CD4-positive, alpha-beta T cell treated with Interferon alpha-2 for 1 hour (primary cell): ENCODE measurements at places on chromosomes 3 and 15.

GRCh38 chr15:29821416-29822099 lies 710 bp downstream of the TJP1 start:
- peak; percentile 17 for DNase-seq

DNA sequence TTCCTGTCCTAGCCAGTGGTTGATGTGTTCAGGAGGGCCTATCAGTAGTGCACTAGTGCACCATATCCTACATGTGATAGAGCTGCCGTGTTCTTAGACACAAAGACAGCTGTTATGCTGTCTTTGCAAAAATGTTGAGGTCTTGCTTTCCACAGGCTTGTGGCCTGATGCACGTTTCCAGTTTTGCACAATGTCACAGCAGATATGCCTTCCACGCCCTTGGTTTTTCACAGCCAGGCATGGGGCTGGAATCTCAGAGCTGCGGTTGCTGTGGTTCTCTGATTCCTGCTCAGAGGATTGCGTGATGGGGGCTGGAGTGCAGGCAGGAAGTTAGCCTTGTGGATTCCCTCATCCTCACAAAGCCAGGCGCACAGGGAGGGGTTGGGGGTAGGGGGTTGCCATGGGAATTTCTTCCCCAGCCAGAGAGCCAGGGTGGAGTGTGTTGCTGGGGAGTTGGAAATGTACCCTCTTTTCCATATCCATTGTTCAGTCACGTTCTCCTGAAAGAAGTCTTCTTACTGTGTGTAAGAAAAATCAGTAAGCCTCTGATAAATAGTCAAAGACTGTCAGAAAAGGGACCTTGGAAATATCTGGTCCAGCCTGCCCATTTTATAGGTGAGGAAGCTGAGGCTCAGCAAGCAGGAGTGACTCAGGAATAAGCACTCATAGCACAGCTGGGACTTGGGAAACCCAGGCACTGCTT lies 79.4 kb downstream of the SMAD3 start:
- DNase-seq: no peak

DNA sequence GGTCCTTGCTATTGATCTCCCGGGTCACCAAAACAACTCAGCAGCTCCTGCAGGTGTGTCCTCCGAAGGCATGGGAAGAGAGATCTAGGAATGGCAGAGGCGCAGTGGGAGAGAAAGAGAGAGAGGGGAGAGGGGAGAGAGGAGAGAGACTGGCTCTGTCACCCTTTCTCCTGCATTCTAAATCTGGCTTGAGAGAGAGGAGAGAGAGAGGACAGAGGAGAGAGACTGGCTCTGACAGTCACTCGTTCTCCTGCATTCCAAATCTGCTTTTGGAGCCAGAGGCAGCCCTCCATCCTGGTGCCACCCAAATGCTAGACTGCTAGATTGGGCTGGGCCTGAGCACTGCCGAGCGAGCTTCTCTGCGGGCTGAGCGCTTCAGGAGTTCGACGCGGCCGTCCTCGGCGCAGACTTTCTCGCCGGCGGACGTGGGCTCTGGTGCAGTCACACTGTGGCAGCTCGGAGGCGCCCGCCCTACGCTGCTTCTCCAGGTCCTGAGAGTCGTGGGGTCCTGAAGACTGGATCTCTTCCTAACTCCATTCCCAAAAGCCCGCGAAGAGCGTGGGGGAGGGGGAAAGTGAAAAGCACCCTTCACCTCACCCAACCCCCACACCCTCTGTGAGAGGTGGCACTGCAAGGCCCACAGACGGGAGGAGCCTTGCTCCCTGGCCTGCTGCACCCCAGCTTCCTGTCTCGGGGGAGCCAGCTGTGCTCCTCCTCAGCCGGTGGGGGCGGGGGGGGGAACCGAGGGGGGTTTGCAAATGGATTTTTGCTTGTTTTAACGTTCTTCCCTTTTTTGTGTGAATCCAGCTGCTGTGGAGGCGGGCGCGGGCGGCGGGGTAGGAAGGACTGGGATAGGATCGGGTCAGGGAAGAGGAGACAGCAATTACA lies 222.3 kb downstream of the MEIS2 start:
- DNase-seq: no peak

GRCh38 chr3:61200270-61200669 lies 51.0 kb downstream of the FHIT start:
- DNase-seq: no peak

GRCh38 chr3:148162132-148162531 lies 535.6 kb upstream of the AGTR1 start:
- no peak for DNase-seq

- no peak for DNase-seq
Observed at GRCh38 chr3:117762621-117763037, 1053.0 kb downstream of the TUSC7 start.

GRCh38 chr3:179224584-179224983 lies 26.3 kb downstream of the KCNMB3 start:
- no peak for DNase-seq

- DNase-seq: no peak
Observed at GRCh38 chr3:43879166-43879565, 188.4 kb downstream of the ABHD5 start.

GRCh38 chr3:81910244-81910852 lies 148.9 kb upstream of the GBE1 start:
- DNase-seq: no peak

GRCh38 chr3:73045391-73045790 lies 16.1 kb upstream of the EBLN2 start:
- DNase-seq: no peak

DNA sequence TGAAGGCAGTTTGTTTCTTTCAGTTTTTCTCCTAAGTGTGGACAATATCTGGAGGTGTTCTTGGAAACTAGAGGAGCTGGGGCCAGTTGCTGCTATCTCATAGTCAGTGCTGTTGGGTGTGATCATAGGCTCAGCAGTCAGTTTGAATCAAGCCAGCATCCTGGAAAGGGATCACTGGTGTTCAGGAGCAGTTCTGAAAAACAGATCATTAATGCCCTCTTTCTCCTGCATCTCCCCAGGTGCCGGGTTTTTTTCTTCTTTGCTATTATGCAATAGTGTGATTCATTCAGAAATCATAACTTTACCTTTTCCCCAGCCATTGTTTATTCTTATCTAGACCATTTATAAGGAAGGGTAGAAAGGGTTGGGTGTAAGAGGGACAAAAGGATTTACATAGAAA lies 24.0 kb downstream of the LNP1 start:
- no peak for DNase-seq

- no peak for DNase-seq
Observed at GRCh38 chr15:60134609-60135008, 130.5 kb downstream of the FOXB1 start.

- no peak for DNase-seq
Observed at GRCh38 chr3:30711151-30711550, 104.8 kb downstream of the TGFBR2 start.
